ENCODE measurements at places on chromosomes 5 and 9.

- DNase-seq, result no peak
Measured at GRCh38 chr5:177099422-177100093, 12.8 kb downstream of the FGFR4 start.

DNA sequence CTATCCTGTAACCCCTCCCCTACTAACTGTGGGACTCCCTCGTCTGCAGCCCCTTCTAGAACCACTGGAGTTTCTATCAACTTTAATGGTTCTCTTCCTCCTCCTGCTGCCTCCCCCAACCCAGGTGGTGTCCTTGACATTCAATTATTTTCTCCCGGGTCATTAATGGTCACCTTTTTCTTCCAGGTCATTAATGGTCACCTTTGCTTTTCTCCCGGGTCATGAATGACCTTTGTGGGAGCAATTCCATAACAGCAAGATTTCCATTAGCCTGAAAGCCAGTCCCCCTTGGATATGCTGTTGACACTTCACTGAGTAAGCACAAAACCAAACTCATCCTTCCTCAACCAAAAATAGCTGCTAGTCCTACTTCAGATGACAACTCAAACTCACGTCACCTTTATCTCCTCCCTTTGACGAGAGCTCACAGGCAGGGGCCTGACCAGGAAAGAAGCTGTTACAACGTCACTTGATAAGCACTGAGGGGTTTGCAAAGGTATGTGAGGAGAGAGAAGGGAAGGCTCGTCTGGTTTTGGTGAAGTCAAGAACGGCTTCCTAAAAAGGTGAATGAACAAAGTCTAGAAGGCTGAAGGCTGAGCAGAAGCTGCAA lies 10.9 kb downstream of the CCDC127 start:
- no peak for DNase-seq

DNA sequence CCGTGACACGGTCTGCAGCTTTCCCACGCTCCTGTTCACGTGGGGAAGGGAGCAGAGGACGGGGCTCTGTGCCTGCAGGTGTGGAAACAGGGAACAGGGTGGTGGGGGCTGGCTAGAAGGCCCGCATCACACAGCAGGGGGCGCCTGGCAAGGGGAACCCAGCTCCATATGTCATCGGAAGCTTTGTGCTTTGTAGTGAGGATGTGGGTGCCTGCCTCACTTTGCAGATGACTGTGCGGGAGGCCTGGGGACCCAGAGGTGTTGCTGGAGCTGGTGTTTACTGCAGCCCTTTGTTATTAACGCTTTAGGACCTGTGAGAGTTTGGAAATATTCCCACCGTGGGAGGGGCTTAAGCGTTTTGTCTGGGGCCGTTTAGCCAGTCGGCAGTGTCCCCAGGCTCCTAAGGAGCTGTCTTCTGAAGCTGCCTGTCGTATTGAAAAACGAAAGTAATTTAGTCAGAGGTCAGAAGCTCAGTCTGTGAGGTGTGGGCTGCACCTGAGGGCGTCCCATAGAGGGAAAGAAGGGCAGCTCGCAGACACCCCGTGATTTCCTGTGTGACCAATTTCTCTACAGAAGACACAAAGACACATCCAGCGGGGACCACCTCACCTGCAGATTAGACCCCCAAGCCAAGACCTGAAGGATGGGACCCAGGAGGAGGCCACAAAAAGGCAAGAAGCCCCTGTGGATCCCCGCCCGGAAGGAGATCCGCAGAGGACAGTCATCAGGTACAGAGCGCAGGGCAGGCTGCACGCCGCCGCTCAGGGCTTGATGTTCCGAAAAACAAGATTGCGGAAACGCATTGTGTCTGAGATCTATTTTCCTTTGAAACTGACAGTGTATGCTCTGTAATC lies 9.1 kb downstream of the MAN1B1 start:
- no peak for DNase-seq

DNA sequence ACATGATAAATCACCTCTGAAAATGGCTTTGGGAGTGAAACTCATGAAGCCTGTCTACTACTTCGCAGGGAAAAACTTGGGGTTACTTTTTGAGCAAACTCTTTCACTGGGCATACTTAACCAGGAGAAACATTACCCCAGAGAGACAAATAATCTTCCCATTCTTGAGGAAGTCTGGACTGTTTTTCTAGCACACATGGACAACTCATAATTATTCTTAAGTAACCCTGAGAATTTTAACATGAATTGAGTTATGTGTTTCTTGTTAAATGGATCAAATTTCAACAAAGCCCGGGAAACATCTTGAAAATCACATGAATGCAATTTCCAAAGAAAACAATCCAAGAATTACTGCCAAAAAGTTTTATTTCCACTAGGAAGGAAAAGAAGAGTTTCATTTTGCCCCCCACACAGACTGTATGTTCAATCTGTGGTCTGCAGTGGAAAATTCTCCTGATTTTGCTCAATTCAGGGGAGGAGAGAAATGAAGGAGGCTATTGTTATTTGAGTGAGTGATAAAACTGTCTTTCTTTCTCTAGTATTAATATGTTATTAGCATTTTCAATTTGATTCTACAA lies 564.8 kb upstream of the CLINT1 start:
- DNase-seq, result no peak

DNA sequence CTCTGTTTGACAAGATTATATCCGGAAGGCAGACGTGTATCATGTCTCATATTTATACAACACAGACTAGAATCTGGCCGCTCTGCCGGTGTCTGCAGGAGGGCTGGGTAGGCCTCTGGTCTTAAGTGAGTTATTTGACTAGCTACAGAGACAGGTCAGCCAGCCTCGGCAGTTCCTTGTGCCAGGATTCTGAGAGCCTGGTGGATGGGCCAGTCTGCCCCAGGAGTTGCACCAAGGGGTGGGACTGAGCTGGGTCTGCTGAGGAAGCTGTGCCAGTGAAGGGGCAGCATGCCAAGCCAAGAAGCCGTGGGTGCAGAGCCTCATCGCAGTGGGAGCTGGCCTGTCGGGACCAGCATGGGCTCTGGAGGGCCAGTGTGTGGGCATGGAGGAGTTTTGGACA lies 7.1 kb downstream of the SNX18 start:
- DNase-seq, result no peak

DNA sequence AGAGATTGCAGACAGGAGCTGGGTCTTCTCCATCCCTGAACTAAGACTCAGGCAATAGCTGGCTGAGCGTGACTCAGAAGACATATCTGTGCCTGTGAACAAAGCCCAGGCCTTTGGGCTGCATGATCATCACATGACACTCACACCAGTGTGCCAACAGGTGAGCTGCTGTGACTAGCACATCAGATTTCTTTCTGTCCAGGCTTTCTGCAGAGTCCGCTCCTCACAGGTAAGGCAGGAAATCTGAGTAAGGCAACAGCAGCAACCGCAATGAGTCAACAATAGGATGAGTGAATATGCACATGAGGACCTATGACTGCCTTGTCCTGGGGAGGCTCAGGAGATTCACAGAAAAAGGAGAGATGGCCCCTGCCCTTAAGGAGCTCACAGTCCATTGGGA lies 293.6 kb downstream of the ACTL7B start:
- no peak for DNase-seq

DNA sequence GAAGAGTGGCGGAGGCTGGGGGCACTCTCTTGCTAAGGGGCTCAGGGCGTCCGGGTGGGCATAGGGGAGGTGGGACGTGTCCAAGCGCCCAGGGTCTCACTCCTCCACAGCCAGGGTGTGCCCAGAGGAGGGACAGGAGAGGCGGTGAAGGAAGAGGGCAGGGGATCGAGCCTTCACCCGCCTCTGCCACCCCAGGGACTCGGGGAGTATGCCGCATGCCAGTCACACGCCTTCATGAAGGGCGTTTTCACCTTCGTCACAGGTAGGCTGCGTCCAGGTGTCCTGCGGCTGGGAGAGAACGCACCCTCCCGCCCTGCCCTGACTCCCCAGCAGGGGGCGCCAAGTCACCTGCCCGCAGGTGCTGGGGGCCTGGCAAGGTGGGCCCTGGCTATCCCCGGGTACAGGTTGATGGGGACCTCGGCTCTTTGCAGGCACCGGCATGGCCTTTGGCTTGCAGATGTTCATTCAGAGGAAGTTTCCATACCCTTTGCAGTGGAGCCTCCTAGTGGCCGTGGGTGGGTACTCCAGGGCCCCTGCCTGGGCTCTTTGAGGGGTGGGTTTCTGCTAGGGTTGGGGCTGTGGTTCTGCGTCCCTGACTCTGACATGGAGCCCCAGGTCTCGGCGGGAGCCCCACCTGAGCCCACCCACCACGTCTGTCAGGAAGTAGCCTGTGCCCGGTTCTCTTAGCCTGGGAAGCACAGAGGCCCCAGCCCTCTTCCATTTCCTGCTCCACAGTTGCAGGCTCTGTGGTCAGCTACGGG lies 552 bp downstream of the TMEM141 start:
- no peak for DNase-seq

- DNase-seq, result no peak
Measured at GRCh38 chr5:39661026-39661779, 236.4 kb upstream of the DAB2 start.

DNA sequence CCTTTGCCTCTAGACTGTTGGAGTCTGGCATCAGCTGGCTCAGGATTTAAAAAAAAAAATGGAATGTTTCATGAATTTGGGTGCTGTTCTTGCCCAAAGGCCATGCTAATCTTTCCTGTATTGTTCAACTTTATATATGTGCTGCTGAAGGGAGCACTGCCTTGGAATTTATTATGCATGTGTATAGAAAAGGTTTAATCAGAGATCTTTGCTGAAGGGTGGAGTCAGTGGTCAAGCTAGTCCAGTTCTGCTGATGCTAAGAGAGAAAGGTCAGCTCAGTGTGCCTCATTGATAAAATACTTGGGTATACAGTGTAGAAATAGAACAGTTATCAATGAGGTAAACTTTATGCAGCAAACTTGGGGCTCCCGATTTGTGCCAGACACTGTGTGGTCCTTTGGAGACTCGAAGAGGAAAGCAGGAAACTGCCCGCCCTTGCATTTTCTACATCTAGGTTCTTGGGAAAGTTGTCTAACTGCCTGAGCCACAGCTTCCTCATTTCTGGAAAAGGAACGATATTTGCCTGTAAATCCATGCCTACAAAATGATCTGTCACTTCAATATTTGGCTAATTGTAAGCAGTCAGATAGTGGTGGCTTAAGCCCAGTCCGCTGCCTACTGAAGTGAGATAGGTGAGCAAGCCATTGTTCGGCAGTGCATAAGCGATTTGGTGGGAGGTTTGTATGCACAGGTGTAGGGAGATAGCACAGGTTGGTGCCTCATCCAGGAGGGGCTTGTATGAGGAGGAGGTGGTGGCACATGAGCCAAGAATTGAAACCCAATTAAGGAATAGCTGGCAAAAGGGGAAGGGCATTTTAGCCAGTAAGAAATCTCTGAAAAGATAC lies 29.2 kb upstream of the GTF2H2C start:
- no peak for DNase-seq

GRCh38 chr9:135681161-135681560 lies 18.1 kb downstream of the LCN9 start:
- DNase-seq, result no peak

DNA sequence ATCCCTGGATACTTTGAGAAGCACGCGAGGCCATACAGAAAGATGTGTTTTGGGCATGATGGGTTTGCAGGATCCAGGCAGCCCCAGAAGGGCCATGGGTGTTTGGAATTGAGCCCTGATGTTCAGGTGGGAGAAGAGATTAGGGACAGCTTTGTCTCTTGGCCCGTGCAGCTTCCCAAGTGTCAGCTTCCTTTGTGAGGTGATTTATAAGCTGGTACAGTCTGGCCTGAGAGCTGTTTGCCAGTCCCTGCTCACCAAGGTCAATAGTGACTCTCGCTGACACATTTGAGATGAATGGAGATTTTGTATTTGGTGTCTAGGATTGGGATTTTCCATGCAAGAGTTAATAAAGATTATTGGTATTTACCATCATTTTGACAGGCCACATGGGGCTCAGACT lies 165.9 kb downstream of the ICE1 start:
- no peak for DNase-seq

GRCh38 chr9:13809401-13809800 lies 504.5 kb downstream of the NFIB start:
- DNase-seq, result no peak

DNA sequence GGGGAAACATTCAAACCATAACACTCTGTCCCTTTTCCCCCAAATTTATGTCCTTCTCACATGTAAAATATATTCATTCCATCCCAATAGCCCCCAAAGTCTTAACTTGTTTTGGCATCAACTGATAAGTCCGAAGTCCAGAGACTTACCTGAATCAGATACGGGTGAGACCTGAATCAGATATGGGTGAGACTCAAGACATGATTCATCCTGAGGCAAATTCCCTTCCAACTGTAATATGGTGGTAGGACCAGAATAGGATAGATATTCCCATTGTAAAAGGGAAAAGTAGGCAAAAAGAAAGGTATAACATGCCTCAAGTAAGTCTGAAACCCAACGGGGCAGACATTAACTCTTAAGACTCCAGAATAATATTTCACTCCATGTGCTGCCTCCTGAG lies 115.6 kb upstream of the CKMT2 start:
- DNase-seq, result no peak

DNA sequence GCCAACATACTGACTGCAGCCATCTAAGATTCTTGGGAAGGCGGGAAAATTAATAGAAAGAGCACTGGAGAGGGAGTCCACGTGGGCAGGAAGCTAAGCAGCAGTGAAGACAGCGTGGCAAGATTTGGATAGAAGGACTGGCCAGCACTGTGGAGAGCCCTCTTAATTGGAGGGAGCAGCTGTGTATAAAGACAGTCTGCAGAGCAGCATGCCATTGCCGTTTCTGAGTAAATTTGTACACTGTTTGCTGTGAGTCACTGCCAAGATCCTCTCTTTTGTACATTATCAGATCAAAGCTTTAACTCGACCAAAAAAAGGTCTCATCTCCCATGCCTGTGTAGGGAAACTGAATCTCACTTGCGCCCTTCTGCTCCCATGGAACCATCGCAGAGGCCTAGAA lies 45.3 kb downstream of the INSYN2B start:
- DNase-seq, result no peak

- DNase-seq, result no peak
Measured at GRCh38 chr9:33133186-33133585, 34.0 kb downstream of the B4GALT1 start.

DNA sequence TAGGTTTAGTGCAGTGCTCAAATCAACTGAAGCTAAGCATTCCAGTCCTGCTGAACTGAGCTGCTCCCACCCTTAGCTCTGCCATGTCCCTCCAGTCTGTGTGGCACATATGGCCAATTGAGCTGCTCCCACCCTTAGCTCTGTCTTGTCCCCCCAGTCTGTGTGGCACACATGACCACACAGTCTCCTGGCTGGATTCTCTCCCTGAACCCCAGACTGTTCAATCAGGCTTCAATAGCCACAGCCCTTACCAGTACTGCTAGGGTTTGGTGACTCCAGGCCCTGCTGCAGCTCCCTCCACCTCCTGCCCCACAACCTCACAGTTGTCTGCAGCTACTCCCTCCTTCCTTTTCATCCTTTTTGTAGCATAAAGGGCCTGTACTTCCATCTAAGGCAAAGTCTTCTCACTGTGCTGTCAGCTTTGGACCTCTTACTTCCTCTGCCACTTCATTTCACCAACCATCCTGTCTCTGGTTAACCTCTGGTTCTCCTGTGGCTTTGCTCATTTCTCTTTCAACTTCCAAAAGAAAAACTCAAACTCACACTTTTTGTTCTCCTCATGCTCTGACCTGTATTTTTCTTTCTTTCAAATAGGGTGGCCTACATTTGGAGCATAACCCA lies 50.8 kb downstream of the ADAMTS12 start:
- no peak for DNase-seq

Data from GDM1 (cell line).